ENCODE measurements at places on chromosomes 2 and 18.

- no peaks in the 10 kb centered on the region for H3K4me1 ChIP-seq
- no peak overlapping the region for H3K27ac ChIP-seq
- no peak for DNase-seq
- no peak overlapping the region for H3K4me3 ChIP-seq
- H3K36me3 ChIP-seq = no peaks in the 10 kb centered on the region
These were observed 871.8 kb downstream of the SLC4A3 start for GRCh38 chr2:220499225-220499624.

DNA sequence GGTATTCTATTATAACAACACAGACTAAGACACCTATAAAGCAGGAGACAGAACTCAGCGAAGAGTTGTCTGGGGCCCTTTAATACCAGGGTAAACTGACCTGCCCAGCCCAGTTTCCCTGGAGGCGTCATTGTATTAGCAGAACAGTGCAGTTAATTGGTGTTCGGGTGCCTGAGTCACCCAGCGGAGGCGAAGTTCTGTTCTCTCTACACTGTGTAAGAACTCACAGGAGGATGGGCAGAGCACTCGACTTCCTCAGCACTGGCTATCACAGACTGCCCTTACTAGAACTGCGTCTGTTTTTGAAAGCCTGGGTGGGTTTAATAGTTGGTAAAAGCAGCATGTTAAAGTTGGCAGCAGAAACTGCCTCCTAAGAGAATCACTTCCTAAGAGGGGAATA, 106.5 kb upstream of the ATP8B1 start:
- no peaks in the 10 kb centered on the region for H3K27me3 ChIP-seq
- no peaks in the 10 kb centered on the region for H3K36me3 ChIP-seq
- H3K27ac ChIP-seq = no peak overlapping the region
- no peaks in the 10 kb centered on the region for H3K4me1 ChIP-seq
- no peak for DNase-seq

DNA sequence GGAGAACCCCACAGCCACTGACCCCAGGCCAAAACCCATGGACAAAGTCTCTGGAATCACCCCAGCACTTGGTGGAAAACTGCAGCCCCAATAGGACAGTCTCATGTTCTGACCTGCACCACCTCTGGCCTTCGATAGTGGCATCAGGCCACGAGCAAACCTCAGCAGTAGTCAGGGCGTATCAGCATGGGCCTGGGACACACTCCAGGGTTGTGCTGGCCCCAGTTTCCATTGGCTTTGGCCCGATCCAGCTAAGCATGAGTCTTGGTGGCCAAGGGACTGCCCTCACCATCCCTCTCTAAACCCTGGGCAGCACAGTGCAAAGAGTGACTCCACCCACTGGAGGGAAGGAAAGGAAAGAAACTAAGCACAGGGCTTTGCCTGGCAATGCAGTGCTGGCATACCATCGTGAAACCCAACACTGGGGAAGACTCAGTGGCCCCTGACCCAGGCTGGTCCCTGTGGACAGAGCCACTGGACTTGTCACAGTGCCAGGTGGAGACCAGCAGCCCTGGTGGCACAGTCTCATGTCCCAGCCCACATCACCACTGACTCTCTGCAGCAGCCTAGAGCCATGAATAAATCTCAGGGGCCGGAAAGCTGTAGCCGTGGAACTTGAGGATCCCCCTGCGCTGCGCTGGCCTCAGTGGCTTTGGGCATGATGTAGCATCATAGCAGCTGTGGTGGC, 46.3 kb downstream of the ZNF519 start:
- no peaks in the 10 kb centered on the region for H3K4me1 ChIP-seq
- no peak for DNase-seq
- H3K36me3 ChIP-seq = no peaks in the 10 kb centered on the region
- H3K27ac ChIP-seq = no peak overlapping the region
- no peaks in the 10 kb centered on the region for H3K27me3 ChIP-seq

DNA sequence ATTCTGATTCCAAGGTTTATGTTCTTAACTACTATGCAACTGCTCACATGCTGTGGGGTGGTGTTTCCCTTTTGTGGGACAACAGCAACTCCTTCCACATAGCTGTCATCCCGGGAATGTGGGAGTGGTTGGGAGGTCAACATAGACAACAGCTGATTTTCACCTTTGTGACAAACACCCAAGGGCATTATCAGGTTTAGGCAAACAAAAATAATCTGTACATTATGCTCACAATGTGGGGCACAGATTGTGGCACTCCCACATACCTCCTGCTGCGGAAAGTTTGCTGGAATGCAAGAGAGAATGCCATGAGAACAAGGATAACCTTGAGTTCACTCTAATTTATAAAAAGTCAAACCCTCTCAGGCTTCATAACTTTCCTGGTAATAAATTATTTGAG, 582.6 kb downstream of the CNTNAP5 start:
- H3K36me3 ChIP-seq = no peaks in the 10 kb centered on the region
- DNase-seq = no peak
- no peaks in the 10 kb centered on the region for H3K27me3 ChIP-seq
- no peak overlapping the region for H3K27ac ChIP-seq
- no peaks in the 10 kb centered on the region for H3K4me1 ChIP-seq

DNA sequence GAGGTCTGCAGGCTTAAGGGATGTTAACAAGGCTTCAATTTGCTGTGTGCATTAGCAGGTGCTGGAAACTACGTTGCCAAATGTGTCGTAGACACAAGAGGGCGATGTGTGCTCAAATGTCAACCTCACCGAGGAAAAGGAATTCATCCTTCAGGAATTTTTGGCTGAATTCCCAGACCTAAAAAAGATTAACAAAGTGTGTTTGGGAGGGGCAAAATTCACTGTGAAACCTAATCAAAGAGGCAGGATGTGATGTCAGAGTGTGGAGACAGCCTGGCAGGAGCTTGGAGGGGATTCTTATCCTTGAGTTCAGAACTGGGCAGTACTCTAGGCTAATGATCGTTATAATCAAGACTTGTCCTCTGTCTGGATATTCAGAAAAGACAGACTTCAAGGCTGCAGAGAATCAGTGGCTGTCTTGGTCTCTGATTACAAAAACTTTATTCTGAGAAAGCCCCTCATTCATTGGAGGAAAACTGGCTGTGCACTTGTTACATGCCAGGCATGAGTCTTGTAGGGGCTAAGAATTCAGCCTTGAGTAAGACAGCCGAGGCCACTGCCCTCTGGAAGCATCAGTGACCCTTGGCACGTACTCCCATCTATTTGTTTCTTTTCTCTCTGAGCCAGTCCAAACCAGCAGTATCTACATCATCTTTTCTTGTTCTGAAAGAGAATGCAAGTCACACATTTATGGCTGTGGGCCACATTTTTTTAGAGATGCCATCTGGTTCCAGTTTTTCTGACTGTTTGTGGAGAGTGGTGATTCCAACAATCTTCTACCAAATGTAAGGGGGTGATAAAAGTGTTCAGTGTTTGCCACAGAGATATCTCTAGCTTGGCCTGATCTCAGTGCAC, 18.7 kb upstream of the SCYGR1 start:
- H3K36me3 ChIP-seq = no peaks in the 10 kb centered on the region
- no peak overlapping the region for H3K4me3 ChIP-seq
- peaks cover 20% of the 10 kb centered on the region for H3K4me1 ChIP-seq
- DNase-seq = no peak

DNA sequence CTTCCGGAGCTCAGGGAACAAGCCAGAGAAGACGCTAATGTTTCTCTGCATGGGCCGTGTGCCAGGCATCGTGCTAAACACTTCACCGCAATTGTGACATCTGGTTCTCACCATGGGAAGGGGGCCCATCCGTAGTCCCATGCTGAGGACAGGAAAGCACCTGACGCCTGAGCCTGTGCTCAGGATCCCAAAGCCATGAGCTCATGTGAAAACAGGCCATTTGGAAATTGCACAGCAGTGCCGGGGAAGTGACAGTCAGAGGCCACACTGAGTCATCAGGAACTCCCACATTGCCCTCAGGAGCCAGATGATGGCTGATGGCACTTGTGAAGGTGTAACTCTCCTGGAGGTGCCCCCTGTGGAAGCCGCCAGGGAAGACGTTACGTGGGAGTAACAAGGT, 141.0 kb downstream of the INHBB start:
- H3K27ac ChIP-seq = no peak overlapping the region
- H3K36me3 ChIP-seq = no peaks in the 10 kb centered on the region
- no peak for DNase-seq
- no peak overlapping the region for H3K4me3 ChIP-seq
- no peaks in the 10 kb centered on the region for H3K4me1 ChIP-seq

DNA sequence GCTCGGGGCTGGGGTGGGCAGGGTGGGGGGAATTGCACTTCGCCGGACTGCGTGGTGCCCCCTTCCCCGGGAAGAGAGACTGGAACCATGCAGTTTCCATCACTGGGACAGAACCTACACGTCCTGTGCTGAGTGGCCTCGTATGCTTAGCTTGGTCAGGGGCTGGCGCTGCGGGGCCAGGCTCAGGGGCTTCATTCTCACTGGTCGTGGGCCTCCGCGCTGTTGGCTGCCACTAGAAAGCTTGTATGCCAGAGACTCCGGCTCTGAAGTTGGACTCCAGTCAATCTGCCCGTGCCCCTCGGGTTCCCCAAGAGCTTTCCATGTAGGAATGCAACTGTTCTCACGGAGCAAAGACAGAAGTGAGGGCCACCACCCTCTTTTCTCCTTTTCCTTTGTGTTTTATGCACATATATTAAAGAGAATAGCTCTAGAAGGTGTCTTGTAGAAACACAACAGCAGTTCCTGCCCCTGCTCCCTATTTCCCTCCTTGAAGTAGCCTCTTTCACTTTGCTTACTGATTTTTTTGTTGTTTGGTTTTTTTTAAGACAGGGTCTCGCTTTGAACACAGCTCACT, 64.0 kb upstream of the YWHAQ start:
- H3K27me3 ChIP-seq = no peaks in the 10 kb centered on the region
- H3K4me1 ChIP-seq = peaks cover 15% of the 10 kb centered on the region
- no peak overlapping the region for H3K4me3 ChIP-seq
- no peak overlapping the region for H3K27ac ChIP-seq
- H3K36me3 ChIP-seq = no peaks in the 10 kb centered on the region

DNA sequence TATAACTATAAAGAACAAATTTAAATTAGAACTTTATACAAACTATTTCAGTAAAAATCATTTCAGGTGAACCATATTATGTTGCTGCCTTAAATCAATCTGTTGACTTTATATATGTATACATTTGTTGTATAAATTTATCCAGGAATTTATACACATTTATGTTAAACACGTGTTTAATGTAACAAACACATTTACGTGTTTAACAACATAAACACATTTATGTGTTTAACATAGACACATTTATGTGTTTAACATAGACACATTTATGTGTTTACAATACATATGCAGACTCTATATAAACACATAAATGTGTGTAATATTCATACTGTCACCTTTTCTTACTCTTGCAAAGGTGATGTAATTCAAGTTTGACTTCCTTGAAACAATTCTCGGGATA, 75.4 kb upstream of the TWSG1 start:
- no peaks in the 10 kb centered on the region for H3K27me3 ChIP-seq
- no peak for DNase-seq
- H3K4me1 ChIP-seq = no peaks in the 10 kb centered on the region

DNA sequence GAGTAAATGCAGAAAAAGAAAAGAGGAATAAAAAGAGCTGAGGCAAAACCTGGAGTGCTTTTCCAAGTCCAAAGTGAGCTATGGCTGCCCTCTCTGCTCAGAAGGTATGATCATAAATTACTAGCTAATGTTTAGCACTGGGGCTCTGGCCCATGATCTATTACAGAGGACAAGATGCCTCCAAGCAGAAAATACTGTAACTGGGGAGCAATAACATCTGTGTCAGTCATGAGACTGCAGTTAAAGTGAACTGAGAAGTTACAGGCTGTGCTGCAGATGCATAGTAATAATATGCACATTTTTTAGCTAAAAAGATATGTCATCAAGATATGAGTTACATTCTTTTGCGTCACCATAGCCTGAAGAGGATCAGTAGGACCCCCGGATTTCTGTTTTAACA, 209.4 kb upstream of the RBBP8 start:
- DNase-seq = no peak
- H3K36me3 ChIP-seq = no peaks in the 10 kb centered on the region
- H3K27me3 ChIP-seq = no peaks in the 10 kb centered on the region

DNA sequence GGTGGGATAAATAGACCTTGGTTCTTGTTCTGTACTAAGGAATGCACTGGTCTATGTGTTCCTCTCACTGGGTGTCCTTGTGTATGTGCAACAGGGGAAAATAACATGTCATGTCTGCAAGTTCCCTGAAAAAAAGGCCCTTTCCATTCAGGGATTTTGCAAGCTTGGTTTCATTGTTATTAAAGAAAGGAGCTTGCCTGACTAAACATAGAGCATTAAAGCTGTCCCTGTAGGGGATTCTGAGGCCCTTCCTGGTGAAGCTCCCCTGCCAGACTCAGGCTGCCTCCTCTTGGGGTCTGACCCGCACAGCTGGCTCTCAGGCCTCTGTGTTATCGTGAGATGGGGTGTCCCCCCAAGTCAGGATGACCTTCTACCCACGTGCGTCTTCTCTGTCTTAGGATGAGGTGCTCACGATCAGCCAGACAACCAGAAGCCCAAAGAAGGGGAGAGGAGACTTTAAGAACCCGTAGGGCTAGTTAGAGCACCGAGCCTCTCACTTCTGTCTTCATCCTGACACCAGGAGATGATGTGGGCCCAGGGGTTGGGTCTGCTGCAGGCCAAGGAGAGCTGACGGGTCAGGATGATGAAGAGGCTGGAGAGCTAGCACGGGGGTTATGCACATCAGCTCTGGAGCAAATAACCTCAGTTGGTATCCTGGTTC, 21.2 kb downstream of the CAPG start:
- no peak for DNase-seq
- H3K4me1 ChIP-seq = peaks cover 6% of the 10 kb centered on the region
- no peak overlapping the region for H3K27ac ChIP-seq
- peaks cover 4% of the 10 kb centered on the region for H3K36me3 ChIP-seq

All from tibial nerve (tissue), 4 donors.